A549 treated with GW870086 at 1 μM for 4 hours (cell line): ENCODE measurements at places on chromosomes 4 and X. TPM values are rescaled to one million over a fixed set of nuclear protein-coding genes. Genes with fewer than 3 reads are reported as not detected.

The TENM3 gene
- 0.70 to 2.2 TPM (median 1.9 TPM) in 5 replicates for total RNA-seq

The TIGD2 gene
- total RNA-seq, result 5.2 to 6.2 TPM (median 5.3 TPM) in 5 replicates

The TAF1 gene
- total RNA-seq, result 11.9 to 18.0 TPM (median 15.8 TPM) in 5 replicates

The HTR2C gene
- not detected in 5 replicates for total RNA-seq
